Kasumi-1 (cell line): ENCODE measurements at places on chromosomes 1 and 21.
A peak's percentile ranks its signal among the peaks of the same experiment; 100 is the strongest.

DNA sequence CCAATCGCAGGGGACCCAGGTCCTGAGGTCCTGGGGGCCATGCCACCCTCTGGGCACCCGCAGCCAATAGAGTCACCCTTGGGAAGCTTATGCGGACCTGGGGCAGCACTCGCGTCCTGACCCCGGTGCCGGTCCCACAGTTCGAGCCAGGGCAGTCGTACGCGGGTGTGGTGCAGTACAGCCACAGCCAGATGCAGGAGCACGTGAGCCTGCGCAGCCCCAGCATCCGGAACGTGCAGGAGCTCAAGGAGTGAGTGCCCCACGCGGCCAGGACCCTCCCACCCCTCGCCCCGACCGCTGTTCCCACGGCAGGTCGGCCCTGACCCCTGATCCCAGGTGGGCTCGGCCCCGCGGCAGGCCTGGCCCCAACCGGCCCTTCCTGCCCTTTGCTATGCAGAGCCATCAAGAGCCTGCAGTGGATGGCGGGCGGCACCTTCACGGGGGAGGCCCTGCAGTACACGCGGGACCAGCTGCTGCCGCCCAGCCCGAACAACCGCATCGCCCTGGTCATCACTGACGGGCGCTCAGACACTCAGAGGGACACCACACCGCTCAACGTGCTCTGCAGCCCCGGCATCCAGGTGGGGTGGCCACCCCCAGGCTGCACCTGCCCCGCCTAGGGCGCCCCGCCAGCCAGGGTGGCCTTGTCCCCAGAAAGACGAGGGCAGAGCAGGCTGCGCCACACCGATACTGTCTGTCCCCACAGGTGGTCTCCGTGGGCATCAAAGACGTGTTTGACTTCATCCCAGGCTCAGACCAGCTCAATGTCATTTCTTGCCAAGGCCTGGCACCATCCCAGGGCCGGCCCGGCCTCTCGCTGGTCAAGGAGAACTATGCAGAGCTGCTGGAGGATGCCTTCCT lies 20.5 kb downstream of the COL6A1 start:
- no peak for DNase-seq

DNA sequence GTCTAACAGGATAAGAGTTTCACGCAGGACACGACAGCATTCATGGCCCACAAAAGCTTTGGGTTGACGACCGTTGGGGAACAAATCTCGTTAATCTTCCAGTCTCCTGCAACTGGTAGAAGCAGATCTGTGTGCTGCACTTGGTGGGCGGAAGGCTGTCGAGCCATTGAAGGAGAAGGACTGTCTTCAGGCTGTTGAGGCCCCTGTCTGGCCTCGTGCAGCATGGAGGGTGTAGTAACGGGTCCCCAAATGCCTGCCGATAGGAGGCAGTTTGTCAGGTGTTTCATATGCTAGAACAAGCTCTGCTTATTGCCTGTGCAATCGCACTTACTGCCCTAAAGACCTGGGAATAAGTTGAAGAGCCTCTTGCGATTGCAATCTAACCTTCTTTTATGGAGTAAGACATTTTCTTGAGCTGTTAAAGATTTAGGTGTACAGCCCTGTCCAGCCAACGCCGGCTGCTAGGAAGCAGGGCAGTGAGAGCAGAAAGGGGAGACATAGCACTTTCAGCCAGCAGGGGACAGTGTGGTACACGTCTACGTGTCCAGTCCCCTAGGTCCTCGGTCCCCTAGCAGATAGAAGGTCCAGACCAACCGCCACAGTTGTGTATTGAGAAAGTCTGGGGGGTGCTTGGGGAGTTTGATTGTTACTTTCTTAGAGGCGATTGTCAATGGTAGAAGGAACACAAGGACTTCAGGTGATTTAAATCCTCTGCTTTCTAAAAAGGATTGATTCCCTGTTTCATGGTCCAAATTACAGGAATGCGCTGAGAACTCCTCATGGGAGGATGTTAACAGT lies 102.3 kb upstream of the TMPRSS2 start:
- DNase-seq = peak; percentile 49

GRCh38 chr1:51557168-51557567 lies 38.1 kb upstream of the EPS15 start:
- no peak for DNase-seq

GRCh38 chr1:8002921-8003320 lies 23.2 kb downstream of the ERRFI1 start:
- no peak for DNase-seq

- DNase-seq = no peak
Measured at GRCh38 chr1:4528590-4528989, 125.8 kb upstream of the AJAP1 start.

GRCh38 chr1:231181271-231181670 lies 19.4 kb downstream of the TRIM67 start:
- no peak for DNase-seq

DNA sequence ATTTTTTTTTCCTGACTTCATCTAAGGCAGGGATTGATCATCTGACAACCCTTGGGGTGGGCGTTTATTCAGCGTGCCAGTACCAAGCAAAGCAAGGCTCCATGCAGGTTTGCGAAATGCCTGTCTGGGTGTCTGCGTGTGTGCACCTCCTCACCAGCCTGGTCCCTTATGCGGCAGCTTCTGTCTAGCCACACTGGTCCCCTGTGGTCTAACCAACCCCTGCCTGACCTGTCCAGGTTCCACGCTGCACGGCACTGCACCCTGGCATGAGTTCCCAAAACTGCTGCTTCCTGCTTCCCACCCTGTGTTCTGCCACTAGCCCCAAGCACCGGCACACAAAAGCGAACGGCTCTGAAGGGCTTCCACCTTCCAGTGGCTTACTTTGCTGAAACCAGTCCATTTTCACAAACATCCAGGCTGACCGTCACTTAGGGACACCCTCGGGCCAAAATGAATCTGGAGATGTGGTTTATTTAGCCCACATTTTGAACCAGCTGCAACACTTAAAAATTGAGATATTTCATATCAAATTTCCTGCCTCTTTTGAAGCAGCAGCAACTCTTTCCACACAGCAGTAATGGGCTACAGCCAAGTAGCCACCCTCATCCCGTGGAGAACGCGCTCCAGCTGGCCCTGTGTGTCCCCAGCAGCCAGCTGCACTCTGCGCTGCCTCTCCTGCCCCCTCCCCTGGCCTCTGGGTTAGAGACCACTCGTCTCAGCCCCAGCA lies 55.7 kb downstream of the HLCS start:
- no peak for DNase-seq

- DNase-seq = no peak
Measured at GRCh38 chr1:66381621-66382275, 152.2 kb upstream of the SGIP1 start.

- DNase-seq = no peak
Measured at GRCh38 chr1:29586991-29587745, 350.8 kb downstream of the PTPRU start.

DNA sequence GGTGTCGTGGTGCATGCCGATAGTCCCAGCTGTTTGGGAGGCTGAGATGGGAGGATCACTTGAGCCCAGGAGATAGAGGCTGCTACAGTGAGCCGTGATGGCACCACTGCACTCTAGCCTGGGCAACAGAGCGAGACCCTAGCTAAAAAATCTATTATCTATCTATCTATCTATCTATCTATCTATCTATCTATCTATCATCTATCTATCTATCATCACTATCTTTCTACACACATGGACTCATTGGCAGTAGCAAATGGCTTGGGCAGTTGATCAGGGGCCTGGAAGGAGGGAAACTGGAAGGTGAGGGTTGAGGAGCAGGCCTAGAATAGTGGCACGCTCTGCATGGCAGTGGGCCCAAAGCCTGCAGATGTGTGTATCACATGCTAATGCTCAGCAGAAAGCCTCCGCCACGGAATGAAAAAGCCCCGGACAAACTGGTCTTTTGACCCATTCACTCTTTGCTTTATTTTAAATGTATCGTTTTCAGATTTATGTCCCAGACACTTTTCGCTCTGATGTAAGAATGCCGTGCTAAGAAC lies 7.3 kb upstream of the HUNK start:
- no peak for DNase-seq

DNA sequence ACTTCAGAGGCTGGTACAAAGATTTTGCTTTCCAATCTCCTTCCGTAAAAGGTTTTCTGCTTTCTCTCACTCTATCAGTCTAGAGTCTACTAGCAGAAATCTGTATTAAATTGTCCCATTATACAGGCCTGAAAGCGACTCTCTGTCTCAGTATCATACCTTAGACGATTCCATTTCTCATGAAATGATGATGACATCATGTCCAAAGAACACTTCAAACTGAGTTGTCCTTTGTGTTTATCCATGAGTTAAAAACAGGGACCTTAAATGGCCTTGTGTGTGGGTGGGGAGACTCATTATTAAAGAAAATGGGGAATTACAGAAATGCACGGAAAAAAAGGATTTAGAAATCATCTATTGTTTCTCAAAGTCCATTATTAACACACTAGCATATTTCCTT lies 21.0 kb upstream of the SLC44A3 start:
- no peak for DNase-seq

- DNase-seq = no peak
Measured at GRCh38 chr21:41559658-41560631, 52.0 kb upstream of the TMPRSS2 start.

- no peak for DNase-seq
Measured at GRCh38 chr21:43370091-43370658, 56.8 kb downstream of the SIK1 start.

DNA sequence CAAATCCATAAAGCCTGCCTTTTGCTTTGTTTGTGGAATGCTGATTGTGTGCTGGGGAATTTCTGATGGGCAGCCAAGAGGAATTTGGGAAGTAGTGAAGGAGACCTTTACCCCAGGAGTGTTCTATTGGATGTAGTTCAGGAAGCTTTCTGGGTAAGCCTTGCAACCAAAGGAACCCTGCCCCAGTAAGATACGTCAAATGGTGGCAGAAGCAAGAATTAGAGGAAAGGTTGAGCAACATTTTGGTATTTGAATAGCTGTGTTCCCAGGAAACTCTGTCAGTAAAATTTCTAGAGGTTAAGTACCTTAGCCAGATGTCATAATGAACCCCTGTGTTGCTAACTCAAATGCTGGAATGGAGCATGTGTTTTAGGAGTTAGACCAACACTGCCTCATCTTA lies 6.4 kb downstream of the MGST3 start:
- DNase-seq = no peak

- no peak for DNase-seq
Measured at GRCh38 chr1:2360588-2361364, 30.6 kb downstream of the MORN1 start.

DNA sequence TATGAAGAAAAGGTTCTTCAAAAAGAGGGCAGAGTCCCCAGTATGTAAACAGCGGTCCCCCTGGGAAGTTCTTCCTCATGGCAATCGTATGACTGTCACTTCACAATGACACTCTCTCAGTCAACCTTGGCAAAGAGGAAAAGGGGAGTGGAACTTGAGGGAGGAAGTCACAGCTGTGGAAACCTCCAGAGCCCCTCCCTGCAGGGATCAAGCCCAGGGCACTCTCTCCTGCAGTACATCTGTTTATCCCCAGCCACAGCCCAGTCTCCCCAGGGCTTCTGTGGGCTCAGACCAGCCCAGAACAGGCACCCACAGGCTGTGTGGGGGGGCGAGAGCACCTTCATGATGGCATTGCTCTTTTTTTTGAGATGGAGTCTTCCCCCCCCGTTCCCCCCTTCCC lies 2.0 kb downstream of the ATP13A2 start:
- DNase-seq = peak; percentile 76

GRCh38 chr1:167799747-167800146 lies 78.0 kb downstream of the MPZL1 start:
- DNase-seq = no peak

DNA sequence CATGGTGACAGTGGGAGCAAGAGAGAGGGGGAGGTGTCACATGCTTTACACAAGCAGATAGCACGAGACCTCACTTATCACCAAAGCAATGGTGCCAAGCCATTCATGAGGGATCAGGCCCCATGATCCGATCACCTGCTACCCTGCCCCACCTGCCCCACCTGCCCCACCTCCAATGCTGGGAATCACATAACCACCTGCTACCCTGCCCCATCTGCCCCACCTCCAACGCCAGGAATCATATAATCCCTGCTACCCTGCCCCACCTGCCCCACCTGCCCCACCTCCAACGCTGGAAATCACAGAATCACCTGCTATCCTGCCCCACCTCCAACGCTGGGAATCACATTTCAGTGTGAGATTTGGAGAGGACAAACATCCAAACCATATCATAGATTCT lies 10.6 kb upstream of the AIRE start:
- DNase-seq = no peak

DNA sequence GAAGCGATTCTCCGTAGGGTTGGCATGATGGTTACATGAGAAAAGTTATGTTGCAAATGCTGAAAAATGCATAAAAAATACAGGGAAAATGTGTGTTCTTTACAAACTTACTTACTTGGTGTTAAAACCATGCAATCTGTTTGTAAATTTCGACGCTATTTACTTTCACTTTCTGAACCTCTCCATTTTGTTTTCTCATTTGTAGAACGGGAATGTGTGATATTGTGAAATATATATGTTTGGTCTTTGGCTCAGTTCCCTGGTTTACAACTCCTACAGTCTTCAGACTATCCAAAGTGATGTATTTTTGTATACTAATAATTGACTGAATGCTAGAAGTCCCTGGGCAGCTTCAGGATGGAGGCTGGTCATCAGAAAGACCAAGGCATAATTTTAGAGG lies 982.3 kb downstream of the ADGRL2 start:
- DNase-seq = no peak

DNA sequence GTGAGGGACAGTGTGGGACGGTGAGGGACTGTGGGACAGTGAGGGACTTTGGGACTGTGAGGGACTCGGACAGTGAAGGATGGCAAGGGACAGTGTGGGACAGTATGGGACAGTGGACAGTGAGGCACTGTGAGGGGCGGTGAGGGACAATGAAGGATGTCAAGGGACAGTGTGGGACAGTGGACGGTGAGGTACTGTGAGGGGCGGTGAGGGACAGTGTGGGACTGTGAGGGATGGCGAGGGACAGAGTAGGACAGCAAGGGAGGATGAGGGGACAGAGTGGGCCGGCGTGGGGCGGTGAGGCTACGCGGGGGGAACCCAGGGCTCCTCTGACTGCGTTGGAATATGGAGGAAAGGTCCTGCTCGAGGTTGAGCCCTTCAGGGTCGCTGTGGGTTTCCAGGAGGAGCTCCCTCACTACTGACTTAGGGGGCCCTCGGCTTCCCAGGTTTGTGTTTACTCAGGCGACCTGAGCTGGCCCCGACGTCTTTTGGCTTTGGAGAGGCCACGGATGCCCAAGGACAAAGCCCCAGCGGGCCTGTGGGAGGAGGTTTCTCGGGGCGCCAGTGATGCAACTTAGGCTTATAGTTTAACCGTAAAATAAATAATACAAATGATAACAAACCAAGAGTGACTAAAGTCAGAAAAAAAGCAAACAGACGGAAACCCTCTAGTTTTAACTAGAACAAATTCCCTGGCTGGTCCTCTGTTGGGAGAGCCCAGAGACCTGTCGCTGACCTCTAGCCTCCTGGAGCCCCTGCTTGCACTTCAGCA lies 1.1 kb upstream of the ERRFI1 start:
- no peak for DNase-seq

DNA sequence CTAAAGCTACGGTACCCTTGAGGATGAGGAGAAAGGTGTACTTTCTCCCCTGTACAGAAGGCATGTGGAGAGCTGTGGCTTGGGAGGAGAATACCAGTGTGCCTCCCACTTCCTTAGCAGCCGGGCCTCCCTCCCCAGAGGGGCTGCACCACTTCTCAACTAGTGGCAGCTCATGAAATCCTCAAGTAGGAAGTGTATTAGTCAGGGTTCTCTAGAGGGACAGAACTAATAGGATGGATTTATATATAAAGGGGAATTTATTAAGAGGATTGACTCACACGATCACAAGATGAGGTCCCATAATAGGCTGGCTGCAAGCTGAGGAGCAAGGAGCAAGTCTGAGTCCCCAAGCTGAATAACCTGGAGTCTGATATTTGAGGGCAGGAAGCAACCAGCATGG lies 53.1 kb upstream of the PPP2R5A start:
- peak; percentile 49 for DNase-seq

- DNase-seq = peak; percentile 89
Measured at GRCh38 chr1:27342778-27343638, 1.2 kb downstream of the SYTL1 start.
